A549 treated with AZD2906 at 1 μM for 4 hours (cell line): ENCODE measurements at places on chromosomes 1 and 21. TPM values are rescaled to one million over a fixed set of nuclear protein-coding genes. Genes with fewer than 3 reads are reported as not detected.

The LRRC38 gene
- 0.05 to 0.11 TPM (median 0.09 TPM) in 5 replicates for total RNA-seq

The HES3 gene
- total RNA-seq, result not detected in 5 replicates

The LIN9 gene
- 6.1 to 7.2 TPM (median 6.6 TPM) in 5 replicates for total RNA-seq

The CCDC24 gene
- 6.6 to 8.7 TPM (median 8.2 TPM) in 5 replicates for total RNA-seq

The LPAR3 gene
- 0.20 to 0.40 TPM (median 0.34 TPM) in 5 replicates for total RNA-seq

The OLIG2 gene
- total RNA-seq, result 0.07 TPM in 1 of 5 replicates, not detected in the others

The TMEM61 gene
- total RNA-seq, result 0.66 to 1.8 TPM (median 1.2 TPM) in 5 replicates

The RNF186 gene
- total RNA-seq, result not detected in 5 replicates

The HSD17B7 gene
- total RNA-seq, result 8.0 to 9.6 TPM (median 9.0 TPM) in 5 replicates

The CELA2B gene
- total RNA-seq, result 0.14 to 0.16 TPM in 2 of 5 replicates, not detected in the others

The LRRC8D gene
- 28.9 to 36.7 TPM (median 32.8 TPM) in 5 replicates for total RNA-seq

The ADAM15 gene
- total RNA-seq, result 76.8 to 119 TPM (median 109 TPM) in 5 replicates

The TNFAIP8L2 gene
- not detected in 5 replicates for total RNA-seq

The PLOD1 gene
- total RNA-seq, result 80.6 to 90.0 TPM (median 86.7 TPM) in 5 replicates

The AADACL4 gene
- not detected in 5 replicates for total RNA-seq

The NUF2 gene
- total RNA-seq, result 23.0 to 30.7 TPM (median 25.2 TPM) in 5 replicates

The HMGCL gene
- 12.2 to 14.1 TPM (median 13.9 TPM) in 5 replicates for total RNA-seq

The TRIM45 gene
- total RNA-seq, result 0.90 to 1.6 TPM (median 1.1 TPM) in 5 replicates

The CRP gene
- not detected in 5 replicates for total RNA-seq

The KISS1 gene
- total RNA-seq, result 0.36 to 0.70 TPM (median 0.49 TPM) in 4 of 5 replicates, not detected in the other

The EVI5 gene
- 4.4 to 10.4 TPM (median 5.4 TPM) in 5 replicates for total RNA-seq

The ADGRB2 gene
- 4.0 to 5.1 TPM (median 4.6 TPM) in 5 replicates for total RNA-seq

The CCDC18 gene
- 4.1 to 5.4 TPM (median 5.0 TPM) in 5 replicates for total RNA-seq

The IVL gene
- 0.06 to 0.18 TPM (median 0.11 TPM) in 4 of 5 replicates, not detected in the other for total RNA-seq

The SIPA1L2 gene
- total RNA-seq, result 6.4 to 7.4 TPM (median 6.7 TPM) in 5 replicates

The F13B gene
- 0.05 to 0.08 TPM (median 0.07 TPM) in 3 of 5 replicates, not detected in the others for total RNA-seq

The TMEM82 gene
- not detected in 5 replicates for total RNA-seq

The PTPN14 gene
- 9.3 to 12.1 TPM (median 11.2 TPM) in 5 replicates for total RNA-seq

The RIMKLA gene
- 0.36 to 0.91 TPM (median 0.57 TPM) in 5 replicates for total RNA-seq

The OR2L13 gene
- total RNA-seq, result not detected in 5 replicates

The S100A7 gene
- not detected in 5 replicates for total RNA-seq

The RUNX3 gene
- 4.7 to 6.0 TPM (median 5.6 TPM) in 5 replicates for total RNA-seq

The STYXL2 gene
- total RNA-seq, result not detected in 5 replicates

The ERICH3 gene
- total RNA-seq, result not detected in 5 replicates

The ANGPTL7 gene
- not detected in 5 replicates for total RNA-seq

The IL20 gene
- 0.10 TPM in 1 of 5 replicates, not detected in the others for total RNA-seq

The PIGC gene
- total RNA-seq, result 32.4 to 38.2 TPM (median 37.7 TPM) in 5 replicates

The OR2G3 gene
- total RNA-seq, result not detected in 5 replicates

The LRRC8C gene
- total RNA-seq, result 7.8 to 10.4 TPM (median 9.3 TPM) in 5 replicates

The RIPPLY3 gene
- total RNA-seq, result 0.33 to 0.67 TPM (median 0.54 TPM) in 5 replicates

The KRTAP12-1 gene
- not detected in 5 replicates for total RNA-seq

The SERPINC1 gene
- total RNA-seq, result 0.07 to 0.14 TPM (median 0.07 TPM) in 3 of 5 replicates, not detected in the others

The TRIM63 gene
- 1.8 to 2.9 TPM (median 2.3 TPM) in 5 replicates for total RNA-seq
